NCI-H1436 (cell line): ENCODE measurements at places on chromosomes 1 and 21.

GRCh38 chr1:28893403-28894102 lies 20.8 kb upstream of the EPB41 start:
- DNase-seq: no peak

- no peak for DNase-seq
Observed at GRCh38 chr1:234458352-234459017, 20.5 kb downstream of the TARBP1 start.

DNA sequence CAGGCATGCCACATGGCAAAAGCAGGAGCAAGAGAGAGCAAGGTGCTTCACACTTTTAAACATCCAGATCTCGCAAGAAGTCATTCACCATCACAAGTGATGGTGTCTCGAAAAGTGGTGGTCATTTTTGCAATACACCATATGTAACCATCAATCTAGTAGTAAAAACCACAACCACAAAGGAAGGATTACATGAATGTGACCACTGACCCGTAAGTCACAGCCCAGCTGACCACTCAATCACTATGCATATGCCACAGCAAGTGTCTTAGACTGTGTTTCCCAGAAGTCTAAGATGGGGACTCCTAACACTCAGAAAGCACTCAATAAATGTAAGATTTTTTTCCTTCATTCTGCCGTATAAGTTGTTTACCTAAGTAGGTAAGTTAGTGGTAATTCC lies 76.9 kb downstream of the FH start:
- DNase-seq: no peak

DNA sequence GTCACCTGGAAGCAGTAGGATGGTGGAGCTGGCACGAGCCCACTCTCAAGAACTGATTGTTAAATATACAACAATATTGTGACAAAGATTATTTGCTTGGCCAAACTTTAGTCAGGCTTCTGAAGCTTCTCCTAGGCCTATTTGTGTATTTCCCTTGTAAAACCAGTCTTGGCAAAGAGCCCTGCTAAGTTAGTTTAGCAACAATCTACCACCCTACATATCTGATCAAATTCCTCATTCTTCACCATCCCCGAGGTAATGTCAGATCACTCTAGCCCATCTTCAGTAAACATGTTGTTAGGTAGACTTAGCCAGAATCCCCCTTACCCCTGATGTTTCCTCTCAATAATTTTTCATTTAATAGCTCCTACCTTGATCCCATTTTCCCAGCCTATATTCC lies 39.6 kb downstream of the XCL1 start:
- DNase-seq: no peak

DNA sequence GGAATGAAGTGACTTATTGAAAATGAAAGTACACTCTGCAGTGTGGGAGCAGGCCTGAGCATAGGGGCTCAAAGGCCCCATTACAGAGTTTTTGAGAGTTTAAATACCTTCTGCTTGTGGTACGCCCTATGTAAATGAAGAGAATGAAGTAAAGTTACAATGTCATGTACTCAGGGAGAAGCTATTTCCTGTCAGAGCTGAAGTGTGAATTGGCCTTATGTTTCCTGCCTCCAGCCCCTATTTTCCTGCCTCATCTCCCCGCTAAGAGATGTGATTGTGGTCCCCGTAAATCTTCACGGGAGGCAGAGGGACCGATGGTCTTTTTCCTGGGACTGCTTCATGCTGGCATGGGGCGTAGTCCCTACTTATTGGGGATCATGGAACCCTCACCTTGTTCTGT lies 2.5 kb upstream of the ZNF683 start:
- no peak for DNase-seq

DNA sequence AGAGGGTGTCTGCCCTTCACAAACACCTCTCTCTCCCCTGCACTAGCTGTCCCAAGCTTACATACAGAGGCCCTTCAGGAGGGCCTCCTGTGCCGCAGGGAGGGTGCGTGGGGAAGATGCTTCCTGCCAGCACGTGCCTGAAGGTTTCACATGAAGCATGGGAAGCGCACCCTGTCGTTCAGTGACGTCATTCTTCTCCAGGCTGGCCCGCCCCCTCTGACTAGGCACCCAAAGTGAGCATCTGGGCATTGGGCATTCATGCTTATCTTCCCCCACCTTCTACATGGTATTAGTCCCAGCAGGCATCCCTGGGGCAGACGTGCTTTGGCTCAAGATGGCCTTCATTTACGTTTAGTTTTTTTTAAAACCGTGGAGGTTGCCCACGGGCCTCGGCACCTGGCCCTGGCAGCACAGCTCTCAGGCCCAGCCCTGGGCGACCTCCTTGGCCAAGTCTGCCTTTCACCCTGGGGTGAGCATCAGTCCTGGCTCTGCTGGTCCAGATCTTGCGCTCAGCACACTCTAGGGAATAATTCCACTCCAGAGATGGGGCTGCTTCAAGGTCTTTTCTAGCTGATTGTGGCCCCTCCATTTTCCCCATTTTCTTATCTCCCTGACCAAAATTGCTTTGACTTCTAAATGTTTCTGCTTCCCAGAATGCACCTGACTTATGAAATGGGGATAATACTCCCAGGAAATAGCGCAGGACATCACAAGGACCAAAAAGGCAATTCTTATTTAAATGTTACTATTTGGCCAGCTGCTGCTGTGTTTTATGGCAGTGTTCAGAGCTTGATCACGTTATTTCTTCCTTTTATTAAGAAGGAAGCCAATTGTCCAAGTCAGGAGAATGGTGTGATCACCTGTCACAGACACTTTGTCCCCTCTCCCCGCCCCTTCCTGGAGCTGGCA lies 6.1 kb downstream of the NPPA start:
- no peak for DNase-seq

GRCh38 chr21:31332525-31332924 lies 11.5 kb downstream of the TIAM1 start:
- DNase-seq: no peak
